Activated CD4-positive, alpha-beta T cell treated with anti-CD3 and anti-CD28 coated beads, Interleukin-2, amount 50 U/mL, for 16 hours (primary cell): ENCODE measurements at places on chromosomes 7 and 10.

DNA sequence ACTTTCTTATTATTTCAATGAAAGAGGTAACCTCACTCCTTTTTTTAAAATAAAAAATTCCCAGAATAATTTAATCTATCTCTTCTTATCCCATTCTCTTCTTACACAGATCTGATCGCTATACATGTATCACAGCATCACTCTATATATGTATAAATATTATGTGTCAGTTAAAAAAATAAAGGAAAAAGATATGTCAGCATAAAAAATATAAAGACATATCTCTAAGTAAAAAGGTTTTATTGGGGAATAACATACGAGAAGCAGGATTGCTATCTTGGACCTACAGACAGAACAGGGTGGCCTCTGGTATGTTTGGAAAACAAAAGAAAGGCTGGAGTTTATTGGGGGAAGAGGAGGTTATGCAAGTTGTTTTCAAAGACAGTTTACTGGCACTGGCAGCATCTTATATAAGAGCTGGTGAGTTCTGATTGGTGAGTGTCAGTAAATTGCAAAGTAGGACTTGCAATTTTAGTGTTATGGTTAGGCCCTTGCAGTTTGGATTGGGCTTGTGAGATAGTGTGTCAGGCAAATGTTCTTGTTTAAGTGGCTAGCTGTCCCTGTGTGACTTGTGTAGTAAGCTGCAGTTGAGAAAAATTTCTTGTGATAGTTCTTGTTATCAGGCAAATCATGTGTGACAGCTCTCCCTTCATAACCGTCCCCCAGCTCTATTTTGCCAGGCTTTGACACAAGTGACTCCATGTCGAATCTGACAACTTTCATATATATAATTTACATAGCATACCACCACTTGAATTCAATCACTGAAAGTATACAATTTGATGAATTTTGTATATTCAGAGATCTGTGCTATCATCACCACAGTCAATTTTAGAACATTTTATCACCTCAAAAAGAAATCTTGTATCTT is 118.2 kb downstream of the HBP1 start:
- no peak for DNase-seq

- DNase-seq, result no peak
Measured at GRCh38 chr10:4770801-4771553, 55.0 kb upstream of the AKR1E2 start.

- no peak for DNase-seq
Measured at GRCh38 chr10:92773776-92774175, 74.5 kb upstream of the EXOC6 start.

DNA sequence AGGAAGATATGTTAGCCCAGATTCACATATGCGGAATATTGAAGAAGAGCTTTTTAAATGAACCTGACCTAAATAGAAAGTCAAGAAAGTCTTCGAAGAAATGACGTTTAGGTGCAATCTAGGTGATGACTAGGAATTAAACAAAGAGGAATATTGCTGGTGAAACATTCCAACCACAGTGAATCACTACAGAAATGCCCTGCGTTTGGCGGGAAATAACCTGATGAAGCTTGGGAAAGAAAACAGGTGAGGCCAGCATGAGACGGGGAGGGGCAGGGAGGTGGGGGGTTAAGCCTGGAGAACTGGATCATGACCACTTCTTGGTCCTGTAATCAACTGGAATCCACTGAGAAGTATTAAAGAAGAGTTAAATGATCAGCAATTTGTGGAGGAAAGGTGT is 299.4 kb upstream of the VSTM2A start:
- DNase-seq, result no peak

GRCh38 chr7:88635149-88635548 is 124.4 kb upstream of the ZNF804B start:
- no peak for DNase-seq

- DNase-seq, result peak; percentile 77
Measured at GRCh38 chr10:31133792-31134310, 102.2 kb upstream of the ZNF438 start.

- no peak for DNase-seq
Measured at GRCh38 chr10:59750155-59750945, 2.9 kb downstream of the MRLN start.

GRCh38 chr7:30988351-30989005 is 24.7 kb downstream of the GHRHR start:
- DNase-seq, result no peak

DNA sequence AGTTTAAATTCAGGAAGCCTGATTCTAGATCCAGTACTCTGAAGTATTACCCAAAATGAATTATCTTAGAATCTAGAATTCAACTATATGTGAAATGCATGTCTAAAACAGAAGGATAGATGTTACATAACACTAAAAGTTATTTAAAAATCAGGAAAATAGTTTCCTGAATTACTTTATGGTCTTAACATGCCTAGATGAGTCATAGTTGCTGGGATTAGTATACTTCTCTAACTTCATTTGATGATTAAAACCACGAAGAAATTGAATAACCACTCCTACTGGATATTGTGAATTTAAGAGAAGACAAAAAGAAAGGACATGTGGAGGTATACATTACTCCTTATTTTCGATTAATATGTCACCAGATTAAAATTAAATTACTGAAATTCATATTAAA is 65.5 kb downstream of the ATAD1 start:
- DNase-seq, result no peak
